ENCODE measurements at places on chromosomes 16 and 17. TPM values are rescaled to one million over a fixed set of nuclear protein-coding genes. Genes with fewer than 3 reads are reported as not detected.
A peak's percentile ranks its signal among the peaks of the same experiment; 100 is the strongest.

- no peak for DNase-seq
These were observed 37.2 kb upstream of the HS3ST3A1 start for GRCh38 chr17:13638855-13639458.

DNA sequence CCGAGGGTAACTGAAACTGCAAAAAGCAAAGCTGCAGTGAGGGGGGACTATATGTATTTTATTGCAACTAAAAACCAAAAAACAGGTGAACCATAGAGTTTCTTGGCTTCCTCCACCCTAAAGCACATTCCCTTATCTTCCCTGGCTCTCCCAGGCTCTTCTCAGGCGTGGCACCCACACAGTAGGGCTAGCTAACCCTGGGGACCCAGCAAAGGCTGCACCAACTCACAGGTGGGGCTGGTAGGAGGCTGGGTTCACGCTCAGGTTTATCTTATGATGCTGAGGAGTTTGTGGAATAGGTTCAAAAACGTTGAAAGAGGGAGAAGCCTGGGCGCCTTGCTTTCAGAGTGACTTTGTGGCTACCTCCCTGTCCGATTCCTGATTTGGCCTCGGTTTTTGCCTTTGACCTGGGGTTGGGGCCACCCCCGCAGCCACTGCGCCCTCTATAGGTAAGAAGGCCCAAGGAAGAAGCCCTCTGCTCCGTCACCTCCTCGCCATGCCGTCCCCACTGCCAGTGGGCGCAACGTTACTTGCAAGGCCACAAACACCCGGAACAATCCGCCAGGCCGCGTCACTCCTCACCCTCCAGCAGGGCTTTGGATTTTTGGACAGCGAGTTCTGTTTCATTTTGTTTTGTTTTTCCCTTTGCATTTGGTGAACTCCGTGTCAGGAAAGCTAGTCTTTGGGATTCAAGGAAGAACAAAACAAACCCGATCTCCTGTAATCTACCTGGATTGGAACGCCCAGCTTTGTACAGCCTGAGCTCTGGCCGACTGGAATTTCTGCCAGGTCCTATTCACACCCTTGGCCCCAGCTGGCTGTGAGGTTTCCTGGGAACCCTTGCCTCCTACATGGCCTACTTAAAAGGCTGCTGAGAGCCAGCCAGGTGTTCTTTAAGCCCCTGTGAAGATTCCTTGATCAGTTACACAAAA lies 60.8 kb downstream of the TBC1D16 start:
- no peak for DNase-seq

GRCh38 chr17:21003007-21003621 lies 39.7 kb downstream of the USP22 start:
- DNase-seq: no peak

DNA sequence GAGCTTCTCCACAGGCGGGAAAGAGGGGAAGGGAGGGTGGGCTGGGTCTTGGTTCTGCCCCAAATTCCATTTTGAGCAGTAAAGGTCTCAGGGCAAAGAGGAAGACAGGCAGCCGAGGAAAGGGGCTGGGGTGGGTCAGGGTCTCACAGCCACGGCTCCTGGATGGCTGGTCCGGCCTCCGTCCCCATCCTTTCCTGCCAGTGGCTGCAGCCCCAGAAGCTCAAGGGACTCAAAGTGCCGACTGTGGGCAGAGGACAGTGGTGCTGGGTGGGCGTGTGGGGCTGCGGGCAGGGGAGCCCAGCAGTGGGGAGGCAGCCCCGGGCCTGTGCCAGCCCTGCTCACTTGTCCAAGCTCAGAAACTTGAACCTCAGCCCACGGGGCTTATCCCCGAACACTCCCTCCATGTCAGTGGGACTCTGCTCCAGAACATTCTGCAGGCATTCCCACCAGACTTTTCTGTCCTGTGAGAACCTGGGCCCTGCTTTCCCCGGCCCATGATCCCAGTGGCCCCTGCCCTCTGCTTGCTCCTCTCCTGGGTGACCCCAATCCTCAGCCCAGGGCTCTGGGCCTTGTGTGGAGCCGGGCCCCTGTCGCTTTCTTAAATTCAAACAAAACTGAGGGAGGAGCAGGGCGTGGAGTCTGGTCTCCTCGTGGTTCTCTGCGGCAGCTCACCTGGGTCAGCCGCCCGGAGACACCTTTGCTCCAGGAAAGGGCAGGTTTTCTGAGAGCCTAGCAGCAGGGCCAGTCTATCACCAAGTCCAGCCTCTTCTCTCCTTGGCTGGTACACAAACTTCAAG lies 117.8 kb upstream of the METRNL start:
- no peak for DNase-seq

DNA sequence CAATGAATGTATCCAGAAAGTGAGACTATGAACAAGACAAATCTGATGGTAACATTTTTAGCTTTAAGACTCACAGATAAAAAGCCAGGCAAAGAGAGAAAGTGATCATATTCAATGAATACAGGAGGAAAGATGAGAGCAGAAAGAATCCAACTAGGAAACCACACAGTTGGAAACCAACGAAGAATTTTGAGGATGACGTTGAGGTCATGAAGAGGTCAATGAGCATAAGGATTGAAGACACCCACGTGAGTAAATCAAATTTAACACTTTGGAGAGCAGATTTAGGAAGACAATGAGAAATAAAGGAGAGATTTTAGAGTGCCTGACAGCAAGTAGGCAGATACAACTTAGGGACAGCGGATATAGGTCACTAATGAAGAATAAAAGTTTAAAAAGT lies 948.1 kb downstream of the KCNJ2 start:
- no peak for DNase-seq

GRCh38 chr16:66899310-66899944 lies 19.1 kb downstream of the PDP2 start:
- peak; percentile 8 for DNase-seq

ZG16 gene
- not detected for total RNA-seq

All from left cardiac atrium (tissue), 4 donors.